ENCODE measurements at places on chromosomes 13 and 19.

DNA sequence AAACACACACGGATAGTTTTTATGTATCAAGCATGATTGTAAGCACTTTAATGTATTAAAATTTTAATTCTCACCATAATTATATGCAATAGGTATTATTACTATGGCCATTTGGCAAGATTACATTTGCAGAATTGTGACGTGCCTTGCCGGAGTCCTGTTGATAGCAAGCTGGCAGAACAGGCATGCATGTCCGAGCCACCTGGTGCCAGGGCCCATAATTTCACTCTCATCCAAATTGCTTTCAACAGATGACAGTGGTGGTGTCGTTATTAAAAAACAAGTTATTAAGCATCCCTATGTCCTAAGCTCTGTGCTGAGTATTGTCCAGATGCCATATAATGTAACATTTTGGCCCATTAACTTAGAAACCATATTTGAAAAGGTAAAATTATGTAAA, 374.3 kb downstream of the FOXO1 start:
- DNase-seq: no peak

DNA sequence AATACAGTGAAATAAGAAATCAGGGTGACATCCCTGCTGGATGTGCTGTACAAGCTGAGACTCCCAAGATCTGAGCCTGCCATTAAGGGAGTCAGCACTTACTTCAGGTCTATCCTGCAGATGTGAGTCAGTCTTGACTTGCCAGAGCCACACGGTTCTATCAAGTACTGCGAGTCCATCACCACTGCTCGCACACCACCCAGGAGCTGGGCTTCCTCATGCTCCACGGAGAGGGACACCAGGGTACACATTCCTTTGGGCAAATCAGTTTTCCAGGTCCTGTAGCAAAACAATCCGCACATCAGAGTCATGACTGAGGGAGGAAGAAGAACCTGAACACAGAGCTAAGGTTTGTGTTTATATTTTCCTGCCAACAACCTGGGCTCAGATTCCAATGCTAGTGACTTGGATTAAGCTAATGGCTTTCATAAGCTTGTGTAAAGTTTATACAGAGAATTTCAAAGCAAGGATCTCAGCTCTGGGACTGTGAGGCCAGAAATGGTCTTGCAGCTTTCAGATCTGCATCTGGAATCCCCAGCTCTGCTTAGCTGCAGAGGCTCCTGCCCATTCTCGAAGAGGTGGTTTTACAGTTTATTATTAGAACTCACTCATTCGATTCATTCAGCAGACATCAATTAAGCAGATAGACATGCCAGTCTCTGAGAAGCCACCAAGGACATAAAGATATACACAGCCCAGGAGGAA, 90.6 kb downstream of the KL start:
- DNase-seq: no peak

GRCh38 chr19:44817725-44818465, 9.0 kb downstream of the BCAM start:
- no peak for DNase-seq

DNA sequence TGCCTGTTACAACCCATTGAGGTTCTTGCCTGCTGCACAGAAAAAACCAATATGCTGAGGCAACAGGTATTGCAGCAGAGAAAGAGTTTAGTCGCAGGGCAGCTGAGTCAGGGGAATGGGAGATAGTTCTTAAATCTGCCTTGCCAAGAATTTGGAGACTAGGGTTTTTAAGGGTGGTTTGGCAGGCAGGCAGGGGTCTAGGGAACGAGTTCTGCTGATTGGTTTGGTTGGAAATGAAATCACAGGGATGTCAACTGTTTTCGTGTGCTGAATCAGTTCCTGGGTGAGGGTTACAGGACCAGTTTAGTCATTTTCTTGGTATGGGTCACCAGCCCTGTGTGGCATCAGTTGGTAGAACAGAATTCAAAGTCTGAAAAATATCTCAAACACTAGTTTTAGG, 36.6 kb downstream of the PDS5B start:
- DNase-seq: no peak

DNA sequence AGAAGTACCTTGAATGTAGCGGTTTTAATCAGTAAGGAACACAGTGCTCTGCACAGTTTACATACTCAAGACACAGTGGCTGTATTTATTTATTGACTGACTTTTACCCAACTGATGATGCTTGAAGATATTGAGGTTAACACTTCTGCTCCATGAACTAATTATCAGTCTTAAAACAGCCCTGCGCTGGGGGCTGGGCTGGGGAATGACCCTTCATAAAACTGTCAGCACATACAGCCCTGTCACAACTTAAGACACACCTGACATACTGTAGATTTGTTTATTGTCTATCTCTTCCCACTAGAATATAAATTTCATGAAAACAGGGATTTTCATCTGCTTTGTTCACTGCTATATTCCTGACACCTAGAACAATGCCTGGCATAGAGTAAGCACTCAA, 10.8 kb downstream of the NEK5 start:
- no peak for DNase-seq
